ENCODE measurements at places on chromosomes 1 and 21.

- DNase-seq = no peak
These were observed 12.9 kb downstream of the DPYD start for GRCh38 chr1:97907886-97908285.

DNA sequence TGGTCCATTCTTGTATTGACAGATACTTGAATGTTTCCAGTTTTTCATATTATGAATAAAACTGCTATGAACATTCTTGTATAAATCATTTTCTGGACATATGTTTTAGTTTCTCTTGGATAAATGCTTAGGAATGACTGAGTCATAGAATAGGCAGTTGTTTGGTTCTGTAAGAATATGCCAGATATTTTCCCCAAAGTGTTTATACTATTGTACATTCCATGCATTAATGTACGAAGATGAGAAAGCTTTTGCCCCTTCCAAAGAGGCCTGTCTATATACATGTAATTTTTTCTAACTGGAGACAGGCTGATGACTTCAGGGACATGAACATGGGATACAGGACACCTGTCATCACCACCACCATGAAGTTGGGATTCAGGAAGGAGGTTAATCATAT lies 11.3 kb downstream of the NBPF3 start:
- no peak for DNase-seq

DNA sequence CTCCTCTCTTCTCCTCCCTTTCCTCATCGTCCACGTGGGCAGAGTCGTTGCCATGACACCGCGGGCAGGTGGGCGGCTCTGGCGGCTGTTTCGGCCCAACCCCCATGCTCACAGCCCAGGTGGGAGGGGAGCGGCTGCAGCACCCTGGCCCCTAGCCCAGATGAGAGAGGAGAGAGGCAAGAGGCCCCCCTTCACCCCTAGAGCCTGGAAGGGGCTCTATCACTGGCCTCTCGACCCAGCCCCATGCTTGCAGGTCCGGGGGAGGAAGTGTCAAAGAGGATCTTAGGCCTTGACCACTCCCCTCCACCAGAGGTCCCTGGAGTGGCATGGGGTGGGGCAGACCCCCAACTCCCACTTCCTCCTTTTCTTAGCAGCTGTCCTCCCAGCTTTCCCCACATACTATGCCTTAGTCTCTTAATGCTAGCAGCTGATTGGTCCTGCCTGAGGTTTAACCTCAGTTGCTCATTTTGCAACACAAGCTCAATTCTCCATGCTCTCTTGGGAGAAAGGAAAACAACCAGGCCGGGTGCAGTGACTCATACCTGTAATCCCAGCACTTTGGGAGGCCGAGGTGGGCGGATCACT lies 10.4 kb downstream of the DLGAP3 start:
- DNase-seq = no peak

DNA sequence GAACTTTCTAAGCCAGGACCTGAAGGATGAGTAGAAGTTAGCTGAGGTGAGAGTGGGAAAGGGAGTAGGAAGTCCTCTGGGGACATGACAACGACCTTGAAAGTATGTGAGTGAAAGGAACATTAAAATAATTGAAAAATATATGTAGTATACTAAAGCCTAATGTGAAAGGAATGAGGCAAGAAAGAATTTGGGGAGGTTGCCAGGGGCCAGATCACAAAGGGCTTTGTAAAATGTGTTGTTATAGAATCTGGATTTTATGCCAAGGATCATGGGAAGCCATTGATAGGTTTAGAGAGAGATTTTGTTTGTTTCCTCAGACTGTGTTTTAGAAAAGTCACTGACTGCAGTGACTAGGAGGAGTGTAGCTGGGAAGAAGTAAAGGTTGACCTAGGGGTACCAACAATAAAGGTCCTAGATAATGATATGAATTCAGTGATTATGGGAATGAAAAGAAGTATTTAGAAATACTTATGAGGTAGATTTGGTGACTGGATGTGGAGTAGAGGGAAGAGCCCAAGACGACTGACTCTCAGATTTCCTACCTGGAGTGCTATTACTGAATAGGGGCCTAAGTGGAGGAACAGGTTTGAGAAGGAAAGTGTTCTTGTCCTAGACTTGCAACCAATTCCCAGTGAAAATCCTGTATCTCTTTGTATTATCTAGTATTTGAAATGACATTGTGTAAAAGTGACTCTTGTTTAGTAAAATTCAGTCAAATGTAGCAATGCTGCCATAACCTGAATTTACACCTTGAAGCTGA lies 179.8 kb downstream of the PHTF1 start:
- DNase-seq = no peak

GRCh38 chr1:9291914-9292360 lies 757 bp upstream of the SPSB1 start:
- DNase-seq = no peak

- DNase-seq = no peak
These were observed 269.1 kb upstream of the VAMP3 start for GRCh38 chr1:7501723-7502603.

DNA sequence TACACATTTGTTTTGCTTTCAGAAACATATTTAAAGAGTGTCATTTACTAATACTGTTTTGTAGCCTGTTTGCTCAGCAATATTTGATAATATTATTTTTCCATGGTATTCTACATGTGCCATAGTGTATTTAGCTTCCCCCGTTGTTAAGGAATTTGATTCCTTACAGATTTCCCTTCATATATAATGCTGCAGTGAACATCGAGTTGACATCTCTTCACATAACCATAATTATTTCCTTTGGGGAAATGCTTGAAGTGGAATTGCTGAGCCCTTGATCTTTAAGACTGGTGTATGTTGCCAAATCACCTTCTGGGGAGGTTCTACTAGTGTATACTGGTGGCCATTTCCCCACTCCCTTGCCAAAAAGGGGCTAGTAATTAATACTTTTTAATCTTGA lies 42.6 kb downstream of the FAM163A start:
- no peak for DNase-seq

DNA sequence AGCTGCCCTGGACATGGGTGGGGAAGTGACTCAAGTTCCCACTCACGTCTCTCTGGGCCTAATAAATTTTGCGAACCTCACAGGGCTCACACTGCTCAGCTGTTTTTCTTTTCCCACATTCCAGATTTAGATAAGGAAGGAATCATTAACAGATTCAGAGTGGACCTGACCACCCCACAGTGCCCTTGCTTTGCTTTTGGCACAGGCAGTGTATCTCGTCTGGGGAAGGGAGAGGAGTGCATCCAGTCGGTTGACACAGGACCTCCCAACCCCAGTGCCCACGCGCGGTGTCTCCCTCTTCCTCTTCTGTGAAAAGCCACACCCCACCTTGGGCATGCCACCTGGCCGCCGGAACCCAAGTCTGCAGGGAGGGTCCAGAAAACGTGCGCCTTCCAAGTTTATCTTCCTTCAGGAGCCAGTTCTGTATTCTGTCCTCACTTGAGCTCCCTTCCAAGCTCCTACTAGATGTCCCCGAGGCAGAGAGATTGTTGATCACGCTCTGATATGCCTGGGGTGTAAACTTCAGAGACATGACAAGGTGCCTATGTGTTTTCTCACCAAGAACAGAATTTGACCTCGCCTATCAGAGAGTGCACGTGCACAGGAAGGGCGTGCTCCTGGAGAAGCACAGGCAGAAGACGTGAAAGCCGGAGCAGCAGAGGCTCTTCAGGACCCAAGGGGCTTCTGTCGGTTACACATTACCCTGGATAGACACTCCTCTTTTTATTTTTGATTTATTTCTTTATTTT lies 9.5 kb upstream of the SLC2A5 start:
- DNase-seq = no peak

GRCh38 chr1:77095236-77095635 lies 124.0 kb downstream of the PIGK start:
- DNase-seq = no peak

DNA sequence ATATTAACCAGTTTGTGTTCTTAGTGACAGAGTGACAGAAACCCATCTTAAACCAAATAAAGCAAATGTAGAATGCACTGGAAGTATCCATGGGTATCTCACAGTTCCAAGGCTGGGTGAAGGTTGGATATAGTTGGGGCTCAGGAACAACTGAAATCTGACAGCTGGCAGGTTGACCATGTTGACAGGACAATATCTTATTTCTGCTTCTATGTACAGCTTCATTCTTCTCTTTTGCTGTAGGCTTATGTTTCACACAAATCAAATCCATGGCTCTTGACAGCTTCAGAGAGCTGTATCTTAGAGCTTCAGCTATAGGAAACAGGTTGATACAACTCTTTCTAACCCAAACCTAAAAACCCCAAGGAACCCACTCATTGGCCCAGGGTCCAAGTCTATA lies 34.3 kb upstream of the FGGY start:
- DNase-seq = no peak

DNA sequence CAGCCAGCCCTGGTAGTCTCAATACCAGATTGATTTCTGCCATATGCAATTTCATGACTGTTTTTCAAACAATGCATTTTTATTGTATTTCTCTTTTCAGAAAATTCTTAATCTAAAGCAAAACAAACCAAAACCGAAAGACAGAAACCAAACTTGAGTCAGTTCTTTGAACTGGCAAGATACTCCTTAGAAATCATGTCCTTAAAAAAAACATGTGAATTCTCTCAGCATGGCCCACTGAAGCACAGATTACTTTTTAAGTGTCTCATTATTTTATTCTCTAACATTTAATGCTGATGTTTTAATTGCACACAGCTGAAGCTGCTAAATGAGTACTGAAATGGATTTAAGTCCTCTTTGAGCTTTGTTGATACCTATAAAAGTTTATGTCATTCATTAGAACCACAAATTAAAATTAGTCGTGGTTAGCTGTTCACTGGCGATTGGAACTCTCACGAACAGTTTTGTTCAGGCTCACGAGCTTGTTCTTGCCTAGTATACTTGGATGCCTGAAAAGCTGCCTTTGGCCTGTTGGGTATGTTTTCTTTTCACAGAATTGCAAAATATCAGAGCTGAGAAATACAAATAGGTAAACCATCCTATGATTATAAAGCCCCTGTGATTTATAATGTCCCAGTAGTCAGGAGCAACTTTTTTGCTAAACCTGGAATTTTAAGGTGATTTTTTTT lies 87.5 kb downstream of the CAMTA1 start:
- no peak for DNase-seq

DNA sequence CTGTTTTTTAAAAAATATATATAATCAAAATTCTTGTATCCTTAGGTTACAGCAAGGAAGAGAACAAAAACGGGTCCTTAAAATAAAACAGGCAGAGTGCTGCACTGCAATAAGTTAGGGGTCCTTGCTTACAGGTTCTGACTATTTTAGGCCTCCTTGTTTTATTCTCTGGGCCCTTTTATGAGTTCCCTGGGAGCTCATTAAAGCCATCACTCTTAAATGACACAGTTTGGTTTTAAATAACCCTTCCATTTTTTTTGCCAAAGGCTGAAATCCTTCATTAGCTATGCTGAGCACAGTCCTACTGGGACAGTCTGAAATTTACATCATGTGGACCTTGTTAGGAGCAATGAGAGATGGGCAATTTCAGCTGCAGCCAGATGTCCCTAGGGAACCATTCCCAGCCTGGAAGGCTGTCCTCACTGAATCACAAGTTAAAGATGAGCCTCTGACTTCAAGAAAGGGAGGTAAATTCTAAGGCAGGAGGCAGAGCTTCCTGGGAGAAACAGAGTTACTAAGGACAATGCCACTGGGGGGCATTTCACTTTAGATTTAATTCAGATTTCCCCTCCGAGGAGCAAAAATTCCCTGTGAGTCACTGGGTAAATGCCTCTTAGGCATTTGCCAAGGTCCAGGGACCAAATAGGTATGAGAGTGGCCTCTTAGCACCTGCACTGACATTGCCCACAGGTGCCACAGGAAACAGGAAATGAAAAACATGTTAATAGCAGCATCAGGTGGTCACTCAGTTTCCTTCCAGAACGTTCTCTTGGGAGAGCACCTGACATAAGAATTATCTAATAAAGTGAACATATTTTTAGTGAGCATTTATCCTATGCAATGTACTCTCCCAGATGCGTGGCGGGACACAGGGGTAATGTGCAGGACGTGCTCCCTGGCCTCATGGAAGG lies 3.8 kb upstream of the MUL1 start:
- no peak for DNase-seq

GRCh38 chr1:53654216-53655210 lies 84.5 kb downstream of the GLIS1 start:
- DNase-seq = no peak

GRCh38 chr1:192566657-192567056 lies 8.9 kb upstream of the RGS1 start:
- DNase-seq = no peak

DNA sequence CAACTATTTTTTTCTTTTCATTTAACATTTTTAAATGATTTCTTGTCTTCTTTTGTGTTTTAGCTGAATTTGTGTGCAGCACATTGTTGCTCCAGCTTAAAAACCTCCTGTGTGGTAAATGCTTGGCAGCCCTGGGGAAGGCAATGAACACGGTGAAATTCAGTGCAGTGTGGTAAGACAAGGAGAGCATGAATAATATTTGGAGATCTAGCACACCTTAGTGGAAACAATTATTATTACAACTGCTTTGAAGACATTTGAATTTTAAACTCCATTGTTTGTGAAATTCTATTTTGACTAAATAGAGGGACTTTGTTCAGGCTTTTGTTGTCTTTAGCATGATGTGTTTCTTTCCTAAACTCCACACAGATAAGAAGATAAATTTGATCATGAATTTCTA lies 242.6 kb upstream of the CXADR start:
- DNase-seq = no peak

GRCh38 chr1:207329469-207329868 lies 8.0 kb downstream of the CD55 start:
- no peak for DNase-seq

DNA sequence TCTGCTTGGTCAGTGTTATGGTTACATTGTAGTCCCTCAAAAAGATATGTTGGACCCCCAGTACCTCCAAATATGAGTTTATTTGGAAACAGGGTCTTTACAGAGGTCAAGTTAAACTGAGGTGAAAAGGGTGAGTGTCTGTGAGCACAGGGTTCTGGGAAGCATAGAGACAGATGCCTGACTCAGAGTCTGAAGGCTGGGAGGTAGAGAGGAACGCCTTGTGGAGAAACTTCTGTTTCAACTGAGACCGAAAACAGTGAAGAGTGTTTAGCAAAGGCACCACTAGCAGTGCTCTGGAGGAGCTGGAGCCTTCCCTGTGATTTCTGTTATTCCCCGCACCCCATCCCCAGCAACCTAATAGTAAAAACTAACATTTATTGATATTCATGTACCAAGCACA lies 65.2 kb upstream of the LRRC8D start:
- DNase-seq = no peak

GRCh38 chr1:47449822-47450552 lies 12.1 kb downstream of the FOXD2 start:
- DNase-seq = no peak

- DNase-seq = no peak
These were observed 18.0 kb downstream of the KIAA1614 start for GRCh38 chr1:180930687-180931086.

GRCh38 chr21:42624936-42625335 lies 28.5 kb upstream of the PDE9A start:
- no peak for DNase-seq

DNA sequence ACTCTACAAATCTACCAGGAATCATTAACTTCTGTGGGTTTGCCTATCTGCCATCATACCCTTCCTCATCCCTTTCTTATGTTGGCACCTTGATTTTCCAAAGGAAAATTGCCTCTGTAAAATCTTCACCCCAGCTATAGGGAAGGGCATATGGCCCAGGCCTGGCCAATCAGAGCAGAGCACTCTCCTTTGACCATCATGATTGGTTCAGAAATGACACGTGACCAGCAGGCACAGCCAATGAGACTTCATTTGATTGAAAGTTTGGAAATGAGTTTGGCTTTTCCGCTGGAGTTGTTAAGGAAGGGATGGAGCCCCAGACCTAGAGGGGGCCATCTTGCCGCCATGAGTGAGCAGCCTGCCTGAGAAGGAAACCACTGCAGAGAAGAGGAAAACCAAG lies 35.1 kb upstream of the IFFO2 start:
- no peak for DNase-seq

- DNase-seq = no peak
These were observed 105.0 kb downstream of the MATN1 start for GRCh38 chr1:30618335-30618747.

- DNase-seq = no peak
These were observed 52.5 kb downstream of the CDC7 start for GRCh38 chr1:91553177-91553591.

All from T-helper 1 cell (primary cell).